ENCODE measurements at places on chromosomes 16 and 17.

GRCh38 chr16:48556243-48556912, 53.6 kb downstream of the N4BP1 start:
- no peak for DNase-seq

DNA sequence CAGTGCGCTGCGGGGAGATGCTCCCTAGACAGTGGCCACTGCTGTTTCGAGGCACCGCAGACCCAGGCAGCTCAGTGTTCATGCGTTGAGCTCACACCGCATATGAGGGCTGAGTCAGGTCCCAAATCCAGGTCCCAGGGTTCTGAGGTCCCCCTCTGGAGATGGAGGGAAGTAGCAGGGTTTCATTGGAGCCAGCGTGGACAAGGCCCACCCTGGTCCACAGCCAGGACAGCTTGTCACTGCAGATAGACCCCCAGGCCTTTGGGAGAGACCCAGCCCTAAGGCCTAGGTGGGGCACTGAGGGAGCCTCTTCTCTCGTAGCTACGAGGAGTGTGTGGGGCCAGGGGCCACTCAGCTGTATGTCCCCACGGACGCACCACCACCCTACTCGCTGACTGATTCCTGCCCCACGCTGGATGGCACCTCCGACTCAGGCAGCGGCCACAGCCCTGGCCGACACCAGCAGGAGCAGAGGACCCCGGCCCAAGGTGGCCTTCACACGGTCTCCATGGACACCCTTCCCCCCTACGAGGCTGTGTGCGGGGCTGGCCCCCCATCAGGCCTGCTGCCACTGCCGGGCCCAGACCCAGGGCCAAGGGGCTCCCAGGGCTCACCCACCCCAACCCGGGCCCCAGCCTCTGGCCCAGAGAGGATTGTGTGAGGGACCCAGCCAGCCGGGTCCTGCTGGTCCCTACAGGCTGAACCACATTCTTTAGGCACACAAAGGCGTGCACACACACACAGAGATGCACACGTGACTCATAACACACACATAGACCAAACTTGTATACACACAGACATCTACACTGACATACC, 53.4 kb downstream of the BEAN1 start:
- DNase-seq: no peak

DNA sequence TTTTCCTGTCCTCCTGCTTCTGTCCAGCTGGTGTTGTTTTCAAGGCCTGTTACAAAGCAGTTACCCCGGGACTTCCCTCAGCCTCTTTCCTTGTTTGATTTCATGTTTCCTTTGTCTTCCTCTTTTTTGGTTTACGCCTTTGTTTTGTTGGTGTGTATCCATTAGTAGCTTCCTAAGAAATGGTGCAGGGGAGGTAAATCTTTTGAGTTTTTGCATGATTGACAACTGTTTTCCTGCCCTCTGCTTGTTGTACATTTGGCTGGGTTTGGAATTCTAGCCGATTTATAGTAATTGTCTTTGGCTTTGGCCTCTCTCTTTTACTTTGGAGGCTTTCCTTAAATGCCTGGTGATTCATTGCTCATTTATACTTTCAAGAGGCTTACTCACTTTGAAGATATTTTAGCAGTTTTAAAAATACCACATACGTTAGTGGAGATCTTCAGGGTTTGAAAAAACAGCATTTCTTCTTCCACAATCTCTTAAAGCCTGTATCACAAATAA, 32.8 kb downstream of the DNAH2 start:
- no peak for DNase-seq

- DNase-seq: peak; percentile 57
Observed at GRCh38 chr16:49440156-49441065, 66.8 kb downstream of the C16orf78 start.

DNA sequence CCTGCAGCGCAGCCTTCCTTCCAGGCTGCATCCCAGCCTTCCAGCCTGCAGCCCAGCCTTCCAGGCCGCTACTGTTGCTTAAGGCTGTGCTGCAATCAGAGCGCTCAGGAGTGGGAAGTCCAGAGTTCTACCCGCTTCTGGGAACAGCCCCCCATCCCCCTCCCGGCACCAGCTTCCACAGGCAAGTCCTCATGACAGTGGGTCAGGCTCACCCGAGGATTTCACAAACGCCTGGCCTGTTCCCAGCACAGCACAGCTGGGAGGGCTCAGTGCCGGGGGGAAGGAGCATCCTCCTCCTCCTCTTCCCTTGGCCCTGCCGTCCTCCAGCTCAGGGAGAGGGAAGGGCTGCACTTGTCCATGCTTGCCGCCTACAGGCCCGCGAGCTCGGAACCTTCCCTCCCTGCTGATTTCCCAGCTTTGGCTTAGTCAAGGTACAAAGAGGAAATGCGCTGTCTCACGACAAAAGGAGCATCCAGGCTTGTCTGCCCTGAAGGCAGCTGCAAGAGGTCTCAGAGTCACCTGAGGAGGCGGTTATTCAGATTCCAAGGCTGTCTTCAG, 8.3 kb downstream of the SOCS3 start:
- DNase-seq: peak; percentile 90

DNA sequence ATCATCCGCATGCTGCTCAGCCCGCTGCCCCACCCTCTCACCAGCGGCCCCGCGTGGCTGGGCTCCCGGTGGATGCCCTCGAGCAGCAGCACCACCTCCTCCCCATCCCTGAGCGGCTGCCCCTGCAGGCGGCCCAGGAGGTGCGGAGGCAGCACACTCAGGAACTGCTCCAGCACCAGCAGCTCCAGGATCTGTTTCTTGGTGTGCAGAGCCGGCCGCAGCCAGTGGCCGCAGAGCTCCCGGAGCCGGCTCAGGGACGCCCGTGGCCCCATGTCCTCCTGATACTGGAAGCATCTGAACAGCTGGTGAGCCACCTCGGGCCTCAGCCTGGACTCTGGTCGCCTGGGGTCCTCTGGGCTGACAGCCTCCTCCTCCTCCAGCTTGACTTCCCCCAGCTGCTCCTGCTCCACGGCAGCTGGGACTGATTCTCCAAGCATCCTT, 6.6 kb downstream of the ZSCAN10 start:
- DNase-seq: peak; percentile 49

GRCh38 chr16:85950136-85950918, 51.4 kb downstream of the IRF8 start:
- no peak for DNase-seq

DNA sequence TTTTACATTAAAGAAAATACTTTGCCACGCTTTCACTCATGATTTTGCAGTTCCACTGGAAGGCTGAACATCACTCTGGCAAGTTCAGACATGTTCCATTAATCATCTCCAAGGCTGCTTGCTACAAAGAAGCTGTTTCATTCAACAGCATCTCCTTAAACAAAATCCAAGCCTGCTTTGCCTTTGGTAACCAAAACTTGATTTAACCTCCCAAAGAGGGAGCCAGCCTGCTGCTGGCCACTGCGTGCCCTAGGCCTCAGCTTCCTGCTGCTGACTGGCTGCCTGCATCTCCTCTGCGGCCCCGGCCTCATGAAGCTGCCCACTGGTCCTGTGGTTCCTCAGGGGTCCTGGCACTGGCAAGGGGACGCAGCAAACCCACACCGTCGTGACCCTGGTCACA, 31.8 kb downstream of the ANKRD11 start:
- peak; percentile 60 for DNase-seq

DNA sequence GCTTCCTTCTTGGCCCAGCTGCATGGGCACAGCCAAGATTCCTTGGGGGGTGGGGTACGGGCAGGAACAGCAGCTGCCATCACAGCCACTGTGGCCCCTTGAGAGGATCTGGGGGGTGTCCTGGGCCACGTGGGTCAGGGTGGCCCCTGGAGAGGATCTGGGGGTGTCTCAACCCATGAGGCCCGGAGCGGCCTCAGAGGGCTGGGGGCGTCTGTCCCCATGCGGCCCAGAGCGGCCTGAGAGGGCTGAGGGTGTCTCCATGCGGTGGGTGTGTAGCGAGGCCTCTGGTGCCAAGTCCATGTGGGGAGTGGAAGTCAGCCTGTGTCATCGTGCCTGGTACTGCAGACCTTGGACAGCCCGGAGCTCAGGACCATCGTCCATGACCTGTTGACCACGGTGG, 13.7 kb downstream of the TSC2 start:
- no peak for DNase-seq

- DNase-seq: no peak
Observed at GRCh38 chr17:37828651-37829124, 83.8 kb upstream of the HNF1B start.

DNA sequence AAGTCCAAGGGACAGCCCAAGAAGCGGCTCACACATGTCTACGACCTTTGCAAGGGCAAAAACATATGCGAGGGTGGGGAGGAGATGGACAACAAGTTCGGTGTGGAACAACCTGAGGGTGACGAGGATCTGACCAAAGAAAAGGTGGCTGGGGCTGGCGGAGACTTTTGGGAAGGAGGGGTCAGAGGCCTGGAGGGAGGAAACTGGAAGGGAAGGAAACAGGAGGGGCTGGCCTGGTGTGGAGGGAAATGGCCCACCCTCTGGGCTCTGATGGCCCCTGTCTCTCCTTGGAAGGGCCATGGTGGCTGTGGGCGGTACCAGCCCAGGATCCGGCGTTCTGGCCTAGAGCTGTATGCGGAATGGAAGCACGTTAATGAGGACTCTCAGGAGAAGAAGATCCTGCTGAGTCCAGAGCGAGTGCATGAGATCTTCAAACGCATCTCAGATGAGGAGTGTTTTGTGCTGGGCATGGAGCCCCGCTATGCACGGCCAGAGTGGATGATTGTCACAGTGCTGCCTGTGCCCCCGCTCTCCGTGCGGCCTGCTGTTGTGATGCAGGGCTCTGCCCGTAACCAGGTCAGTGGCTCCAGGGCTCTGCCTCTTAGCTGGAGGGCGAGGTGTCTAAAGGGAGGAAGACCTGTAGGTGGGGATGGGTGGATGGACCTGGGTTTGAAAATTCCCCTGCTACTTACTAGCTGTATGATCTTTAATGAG, 12.5 kb downstream of the POLR2A start:
- no peak for DNase-seq

GRCh38 chr17:50480854-50481490, 2.3 kb downstream of the RSAD1 start:
- no peak for DNase-seq

DNA sequence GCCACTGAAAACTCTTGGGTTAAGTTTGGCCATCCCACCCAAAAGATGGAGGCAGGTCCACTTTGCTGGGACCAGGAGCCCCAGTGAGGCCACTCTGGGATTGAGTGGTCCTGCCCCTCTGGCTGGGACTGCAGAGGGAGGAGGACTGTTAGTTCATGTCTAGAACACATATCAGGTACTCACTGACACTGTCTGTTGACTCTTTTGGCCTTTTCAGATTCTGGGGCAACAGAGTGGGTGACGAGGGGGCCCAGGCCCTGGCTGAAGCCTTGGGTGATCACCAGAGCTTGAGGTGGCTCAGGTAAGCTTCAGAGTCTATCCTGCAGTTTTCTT, 19.5 kb upstream of the CYLD start:
- no peak for DNase-seq

DNA sequence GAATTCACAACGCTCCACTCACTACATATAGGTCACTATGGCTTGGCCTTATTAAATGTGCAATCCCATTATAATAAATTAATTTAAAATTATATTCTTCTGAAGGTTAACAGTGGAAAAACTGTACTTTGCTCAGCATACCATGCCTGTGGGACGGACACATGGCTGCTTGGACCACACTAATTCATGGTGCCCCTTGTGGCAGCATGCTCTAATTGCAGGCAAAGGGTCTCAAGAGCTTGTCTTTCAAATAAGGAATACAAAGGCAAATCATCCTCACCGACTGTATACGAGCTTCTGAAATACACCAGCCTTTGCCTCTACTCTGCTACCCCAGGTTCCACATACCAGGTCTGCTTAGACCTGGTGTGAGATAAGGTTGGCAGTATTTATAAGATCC, 11.7 kb downstream of the SMPD3 start:
- DNase-seq: no peak

DNA sequence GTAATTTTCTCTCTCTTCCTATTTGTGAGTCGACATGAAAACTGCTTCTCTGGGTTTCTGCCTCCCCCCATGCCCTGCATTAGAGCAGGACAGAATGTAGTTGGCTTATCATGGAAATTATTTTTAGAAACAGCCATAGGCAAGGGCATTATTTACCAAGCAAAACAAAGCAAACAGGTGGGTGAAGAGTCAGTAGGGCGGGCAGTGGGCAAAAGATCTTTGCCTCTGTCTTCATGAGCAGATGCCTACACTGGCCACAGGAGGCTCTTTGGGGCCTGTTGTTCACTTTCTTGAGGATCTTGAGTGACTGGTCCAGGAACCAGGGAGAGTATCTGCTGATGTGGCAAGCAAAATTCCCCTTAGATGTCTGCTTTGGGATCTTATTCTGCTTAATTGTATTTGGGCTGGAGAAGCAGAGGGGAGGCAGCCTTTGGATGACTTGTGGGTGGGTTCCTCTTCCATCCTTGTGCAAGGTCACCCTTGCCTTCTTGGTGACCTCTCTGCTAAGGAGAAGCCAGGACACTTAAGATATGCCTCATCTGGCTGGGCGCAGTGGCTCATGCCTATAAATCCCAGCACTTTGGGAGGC, 42.5 kb upstream of the CLEC19A start:
- DNase-seq: no peak

GRCh38 chr16:54063279-54063773, 223.3 kb downstream of the IRX3 start:
- no peak for DNase-seq

- peak; percentile 33 for DNase-seq
Observed at GRCh38 chr16:78842950-78843349, 743.5 kb downstream of the WWOX start.

GRCh38 chr16:53998966-53999522, 287.5 kb downstream of the IRX3 start:
- DNase-seq: peak; percentile 46

- DNase-seq: peak; percentile 28
Observed at GRCh38 chr16:66551348-66551759, 1.0 kb upstream of the CKLF start.

GRCh38 chr17:49223517-49224197, 6.9 kb downstream of the PHOSPHO1 start:
- DNase-seq: peak; percentile 55

DNA sequence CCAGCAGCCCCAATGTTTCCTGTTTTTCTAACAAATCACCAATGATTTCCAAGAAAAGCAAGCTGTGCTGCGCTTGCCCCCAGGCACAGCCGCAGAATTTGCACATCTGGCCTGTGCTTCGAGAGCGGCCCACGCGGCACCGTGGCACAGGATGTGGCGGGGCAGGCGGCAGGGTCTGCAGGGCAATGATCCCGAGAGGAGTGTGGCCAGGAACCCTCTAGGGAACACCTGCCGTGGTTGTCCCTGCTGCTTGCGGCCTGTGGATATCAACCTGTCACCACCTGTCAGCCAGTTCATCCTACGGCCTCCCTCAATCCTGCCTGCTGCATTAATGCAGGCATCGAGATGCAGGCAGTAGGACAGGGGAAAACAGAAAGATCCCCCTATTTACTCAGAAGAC, 24.0 kb downstream of the PIK3R5 start:
- no peak for DNase-seq

- no peak for DNase-seq
Observed at GRCh38 chr16:77093999-77094398, 97.0 kb upstream of the MON1B start.

GRCh38 chr17:17798010-17798556, 38.7 kb downstream of the SREBF1 start:
- DNase-seq: no peak

- no peak for DNase-seq
Observed at GRCh38 chr16:1949507-1949906, 5.0 kb downstream of the RPL3L start.
